ENCODE measurements at places on chromosomes 5 and 9. TPM values are rescaled to one million over a fixed set of nuclear protein-coding genes. Genes with fewer than 3 reads are reported as not detected.

CYFIP2 gene
- total RNA-seq = 0.06 TPM

CDC20B gene
- not detected for total RNA-seq

CYSRT1 gene
- total RNA-seq = not detected

PCDHA8 gene
- 0.13 TPM for total RNA-seq

TBC1D9B gene
- total RNA-seq = 41.9 TPM

- H3K27me3 ChIP-seq = no peaks in the 10 kb centered on the region
- peaks cover 18% of the 10 kb centered on the region for H3K36me3 ChIP-seq
- no peak overlapping the region for H3K4me3 ChIP-seq
Measured at GRCh38 chr9:110078604-110079003, 129.4 kb downstream of the C9orf152 start.

- no peak for DNase-seq
- H3K27ac ChIP-seq = no peak overlapping the region
- H3K27me3 ChIP-seq = no peaks in the 10 kb centered on the region
- H3K4me3 ChIP-seq = no peak overlapping the region
- no peaks in the 10 kb centered on the region for H3K4me1 ChIP-seq
- H3K36me3 ChIP-seq = no peaks in the 10 kb centered on the region
Measured at GRCh38 chr5:178532236-178532635, 58.0 kb downstream of the COL23A1 start.

DNA sequence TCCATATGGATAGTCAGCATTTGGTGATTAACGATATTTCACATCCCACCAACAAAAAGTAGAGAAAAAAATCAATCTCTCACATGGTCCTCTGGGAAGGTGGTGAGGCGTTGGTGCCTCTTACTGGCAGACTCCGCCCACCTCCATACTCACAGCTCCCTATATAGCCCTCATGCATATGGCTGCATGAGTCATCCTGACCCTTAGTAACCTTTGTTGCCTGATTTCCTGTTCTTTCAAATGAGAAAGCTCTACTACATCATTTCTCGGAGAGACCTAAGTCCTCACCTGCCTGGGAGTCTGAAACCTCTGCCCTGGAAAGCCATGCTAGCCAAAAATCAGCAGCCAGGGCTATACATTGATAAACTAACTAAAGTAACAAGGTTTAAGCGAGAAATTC, 33.3 kb upstream of the ABCA1 start:
- H3K27ac ChIP-seq = no peak overlapping the region
- H3K36me3 ChIP-seq = no peaks in the 10 kb centered on the region
- 0 out of 2 replicates have a peak, but pooled peaks cover 4% of the 10 kb centered on the region for H3K4me1 ChIP-seq
- H3K27me3 ChIP-seq = no peaks in the 10 kb centered on the region

Data from SJSA1 (cell line).